ENCODE measurements at places on chromosomes 3 and 15. TPM values are rescaled to one million over a fixed set of nuclear protein-coding genes. Genes with fewer than 3 reads are reported as not detected.

Gene PYGO1
- 2.0 TPM for polyA plus RNA-seq

Gene FSD2
- not detected for polyA plus RNA-seq

Gene TAGLN3
- polyA plus RNA-seq, result 8.9 TPM

Gene BSN
- polyA plus RNA-seq, result under 0.01 TPM

Gene DUOX2
- 0.75 TPM for polyA plus RNA-seq

GRCh38 chr3:44434834-44435510, 42.5 kb downstream of the ZNF445 start:
- no peaks in the 10 kb centered on the region for H3K36me3 ChIP-seq
- H3K27ac ChIP-seq, result no peak overlapping the region
- no peaks in the 10 kb centered on the region for H3K4me1 ChIP-seq
- no peaks in the 10 kb centered on the region for H3K27me3 ChIP-seq

DNA sequence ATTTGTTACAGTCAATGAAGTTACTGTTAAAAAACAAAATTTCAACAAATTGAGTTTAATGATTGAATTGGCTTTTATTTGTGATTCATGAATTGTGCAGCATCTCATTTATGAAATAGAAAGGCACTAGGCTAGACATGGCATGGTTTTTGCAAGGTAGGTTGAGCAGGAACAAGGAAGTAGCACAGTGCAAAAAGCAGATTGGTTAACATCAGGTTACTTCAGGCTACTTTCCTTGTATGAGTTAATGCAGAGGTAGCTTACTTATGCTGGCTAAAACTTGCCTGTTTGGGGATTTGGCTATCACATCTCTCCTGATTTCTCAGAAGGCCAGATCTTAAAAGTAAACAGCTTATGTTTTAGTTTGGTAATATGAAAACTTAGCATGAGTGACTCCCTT, 23.0 kb upstream of the SV2B start:
- H3K36me3 ChIP-seq, result no peaks in the 10 kb centered on the region
- H3K27ac ChIP-seq, result no peak overlapping the region
- H3K4me3 ChIP-seq, result no peak overlapping the region

DNA sequence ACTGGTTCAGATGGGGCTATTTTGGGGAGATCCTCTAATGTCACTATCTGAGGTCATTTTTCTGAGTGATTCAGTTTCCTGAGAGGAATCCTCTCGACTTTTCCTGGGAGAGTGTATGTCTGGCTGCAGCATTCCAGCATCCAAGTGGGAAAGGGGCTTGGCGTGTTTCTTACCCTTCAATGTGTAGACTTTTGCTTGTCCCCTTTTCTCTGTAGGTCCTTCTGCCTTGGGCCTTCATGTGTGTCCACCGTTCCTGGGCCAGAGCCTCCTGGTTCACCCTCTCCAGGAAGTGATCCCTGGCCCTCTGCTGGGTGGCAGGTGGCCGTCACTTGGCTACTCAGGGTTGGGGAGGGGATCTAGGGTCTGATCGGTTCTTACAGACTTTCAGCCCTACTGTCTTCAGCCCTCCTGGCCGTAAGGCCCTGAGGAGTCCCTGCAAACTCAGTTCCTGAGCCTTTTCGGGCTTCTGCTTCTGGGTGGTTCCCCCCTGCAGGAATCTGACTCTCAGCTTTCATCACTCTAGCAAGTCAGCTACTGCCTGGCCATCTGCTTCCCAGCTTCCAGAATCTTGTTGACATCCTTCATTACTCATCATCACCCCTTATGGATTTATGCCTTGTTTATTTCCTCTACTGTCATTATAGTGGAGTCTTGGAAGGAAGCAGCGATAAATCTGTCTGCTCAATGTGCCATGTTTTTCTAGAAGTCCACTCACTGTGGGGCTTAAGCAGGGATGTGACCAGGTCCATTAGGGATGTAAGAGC, 36.5 kb downstream of the GOLGA6L10 start:
- no peaks in the 10 kb centered on the region for H3K36me3 ChIP-seq
- H3K27ac ChIP-seq, result no peak overlapping the region
- H3K4me1 ChIP-seq, result no peaks in the 10 kb centered on the region
- no peak for DNase-seq
- H3K27me3 ChIP-seq, result no peaks in the 10 kb centered on the region
- H3K4me3 ChIP-seq, result no peak overlapping the region

- no peaks in the 10 kb centered on the region for H3K36me3 ChIP-seq
- no peak overlapping the region for H3K27ac ChIP-seq
- H3K4me1 ChIP-seq, result peaks cover 14% of the 10 kb centered on the region
- no peaks in the 10 kb centered on the region for H3K27me3 ChIP-seq
- no peak for DNase-seq
These were observed 8.5 kb downstream of the FAM107A start for GRCh38 chr3:58568572-58569286.

GRCh38 chr15:46461416-46461815, 826.6 kb downstream of the SQOR start:
- H3K4me3 ChIP-seq, result no peak overlapping the region
- H3K36me3 ChIP-seq, result no peaks in the 10 kb centered on the region
- no peak for DNase-seq

DNA sequence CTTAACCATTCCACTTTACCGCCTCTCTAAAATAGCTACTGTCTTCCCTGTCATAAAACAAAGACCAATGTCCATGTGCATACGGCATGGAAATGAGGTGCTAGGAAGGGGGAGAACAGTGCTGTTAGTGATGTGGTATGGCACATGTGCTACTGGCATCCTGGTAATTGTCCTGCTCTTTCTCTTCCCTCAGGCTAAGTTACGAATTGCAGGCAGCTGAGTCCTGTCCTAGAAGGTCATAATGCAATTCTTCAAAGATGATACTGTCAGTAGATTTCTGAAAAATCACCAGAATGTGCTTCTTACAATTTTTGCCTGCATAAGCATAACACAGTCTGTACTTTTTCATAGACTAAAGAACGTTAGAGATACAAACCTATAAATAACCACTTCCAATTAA, 216.8 kb downstream of the RSL24D1 start:
- DNase-seq, result no peak
- no peaks in the 10 kb centered on the region for H3K36me3 ChIP-seq
- no peaks in the 10 kb centered on the region for H3K27me3 ChIP-seq
- no peak overlapping the region for H3K4me3 ChIP-seq
- no peaks in the 10 kb centered on the region for H3K4me1 ChIP-seq
- no peak overlapping the region for H3K27ac ChIP-seq

GRCh38 chr3:25151903-25152295, 276.2 kb upstream of the RARB start:
- H3K36me3 ChIP-seq, result no peaks in the 10 kb centered on the region
- H3K4me3 ChIP-seq, result no peak overlapping the region
- no peaks in the 10 kb centered on the region for H3K4me1 ChIP-seq
- H3K27me3 ChIP-seq, result no peaks in the 10 kb centered on the region

- no peak for DNase-seq
- H3K4me1 ChIP-seq, result peaks cover 47% of the 10 kb centered on the region
- H3K27ac ChIP-seq, result peak overlapping the region; percentile 88
- H3K36me3 ChIP-seq, result no peaks in the 10 kb centered on the region
These were observed 19.0 kb downstream of the CSPG4 start for GRCh38 chr15:75693501-75694240.

DNA sequence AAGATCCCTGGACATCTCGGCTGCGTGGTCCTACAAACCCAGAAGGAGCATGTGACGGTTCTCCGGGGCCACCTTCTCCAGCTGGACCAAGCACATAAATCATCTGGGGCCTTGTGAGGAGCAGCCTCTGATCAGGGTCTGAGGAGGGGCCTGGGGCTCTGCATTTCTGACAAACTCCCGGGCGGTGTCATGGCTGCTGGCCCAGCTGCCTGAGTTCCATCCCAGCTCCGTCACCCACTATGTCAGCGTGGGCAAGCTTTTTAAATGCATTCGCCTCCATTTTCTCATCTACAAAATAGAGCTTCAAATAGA, 126.3 kb upstream of the MEF2A start:
- H3K36me3 ChIP-seq, result no peaks in the 10 kb centered on the region
- H3K27ac ChIP-seq, result no peak overlapping the region

- DNase-seq, result no peak
- H3K27me3 ChIP-seq, result peaks cover 66% of the 10 kb centered on the region
- no peak overlapping the region for H3K4me3 ChIP-seq
- no peaks in the 10 kb centered on the region for H3K4me1 ChIP-seq
- H3K36me3 ChIP-seq, result no peaks in the 10 kb centered on the region
These were observed 34.1 kb upstream of the HES1 start for GRCh38 chr3:194101592-194102432.

DNA sequence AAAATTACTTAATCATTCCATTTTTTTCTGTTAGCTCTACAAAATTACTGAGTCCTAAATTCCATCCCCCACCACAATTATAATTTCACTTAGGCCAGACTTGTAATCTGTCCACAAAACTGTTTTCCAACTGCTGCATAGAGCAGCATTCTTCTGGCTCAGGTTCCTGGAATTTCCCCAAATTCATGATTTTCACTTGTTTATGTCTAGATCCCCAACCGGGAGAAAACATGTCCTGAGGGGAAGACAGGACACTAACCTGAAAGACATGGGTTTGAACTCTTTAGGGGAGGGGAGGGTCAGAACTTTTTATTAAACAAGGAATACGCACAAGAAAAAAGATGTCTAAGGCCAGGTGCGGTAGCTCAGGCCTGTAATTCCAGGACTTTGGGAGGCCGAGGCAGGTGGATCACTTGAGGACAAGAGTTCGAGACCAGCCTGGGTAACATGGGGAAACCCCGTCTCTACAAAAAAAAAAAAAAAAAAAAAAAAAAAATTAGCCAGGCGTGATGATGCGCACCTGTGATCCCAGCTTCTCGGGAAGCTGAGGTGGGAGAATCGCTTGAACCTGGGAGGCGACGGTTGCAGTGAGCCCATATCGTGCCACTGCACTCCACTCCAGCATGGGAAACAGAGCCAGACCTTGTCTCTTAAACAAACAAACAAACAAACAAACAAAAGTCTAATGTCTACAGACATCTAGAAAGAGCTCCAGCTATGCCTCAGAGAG, 1.5 kb downstream of the ETFA start:
- peak overlapping the region; percentile 85 for H3K27ac ChIP-seq
- H3K36me3 ChIP-seq, result no peaks in the 10 kb centered on the region
- peak overlapping the region; percentile 89 for H3K4me3 ChIP-seq
- no peaks in the 10 kb centered on the region for H3K27me3 ChIP-seq

- H3K4me1 ChIP-seq, result no peaks in the 10 kb centered on the region
- no peak overlapping the region for H3K4me3 ChIP-seq
- DNase-seq, result no peak
- no peak overlapping the region for H3K27ac ChIP-seq
- H3K36me3 ChIP-seq, result no peaks in the 10 kb centered on the region
These were observed 253.1 kb downstream of the RBMS3 start for GRCh38 chr3:29534006-29534405.

- no peak for DNase-seq
- peaks cover 11% of the 10 kb centered on the region for H3K4me1 ChIP-seq
- H3K4me3 ChIP-seq, result peak overlapping the region; percentile 88
- no peaks in the 10 kb centered on the region for H3K27me3 ChIP-seq
- H3K36me3 ChIP-seq, result peaks cover 8% of the 10 kb centered on the region
- peak overlapping the region; percentile 66 for H3K27ac ChIP-seq
These were observed 401 bp downstream of the RAMAC start for GRCh38 chr15:82986442-82986780.

- no peaks in the 10 kb centered on the region for H3K27me3 ChIP-seq
These were observed 257.7 kb upstream of the PEX5L start for GRCh38 chr3:180294282-180295027.

DNA sequence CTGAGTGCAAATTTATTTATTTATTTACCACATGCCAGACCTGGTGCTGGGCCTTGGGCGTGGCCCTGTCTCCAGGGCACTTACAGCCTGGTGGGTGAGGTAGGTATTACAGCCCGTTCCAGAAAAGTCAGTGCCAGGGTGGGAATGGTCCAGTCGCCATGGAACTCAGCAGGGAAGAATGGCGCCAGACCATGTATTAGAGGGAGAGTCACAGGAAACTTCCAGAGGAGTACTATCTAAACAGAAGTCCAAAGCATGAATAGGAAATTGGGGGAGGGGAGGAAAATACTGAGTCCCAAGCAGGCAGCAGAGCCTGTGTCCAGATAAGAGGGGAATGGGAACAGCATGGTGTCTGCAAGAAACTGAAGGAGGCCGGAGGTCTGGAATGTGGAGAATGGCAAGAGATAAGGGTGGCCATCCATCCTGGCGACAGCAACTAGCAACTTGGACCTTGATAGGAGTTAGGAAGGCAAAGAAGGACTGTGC, 27.0 kb downstream of the SH3BP5 start:
- H3K27ac ChIP-seq, result no peak overlapping the region
- no peaks in the 10 kb centered on the region for H3K36me3 ChIP-seq
- H3K4me3 ChIP-seq, result no peak overlapping the region
- no peaks in the 10 kb centered on the region for H3K27me3 ChIP-seq

DNA sequence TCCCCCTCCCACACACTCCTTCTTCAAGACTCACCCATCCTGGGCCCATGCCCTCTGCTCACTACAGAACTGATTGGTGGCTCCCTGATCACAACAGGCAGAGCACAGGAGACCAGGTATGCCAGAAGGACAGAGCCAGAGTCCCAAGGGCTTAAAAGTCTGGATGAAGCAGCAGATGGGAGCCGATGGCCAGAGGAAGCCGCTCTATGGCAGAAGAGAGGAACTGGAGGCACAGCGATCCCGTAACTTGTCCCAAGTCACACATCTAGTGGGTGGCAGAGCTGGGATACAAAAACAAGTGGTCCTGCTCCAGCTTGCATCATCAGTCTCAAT, 20.7 kb downstream of the ITGA11 start:
- no peaks in the 10 kb centered on the region for H3K36me3 ChIP-seq
- DNase-seq, result no peak
- H3K27me3 ChIP-seq, result peaks cover 14% of the 10 kb centered on the region
- H3K4me3 ChIP-seq, result no peak overlapping the region

- peaks cover 73% of the 10 kb centered on the region for H3K4me1 ChIP-seq
- no peaks in the 10 kb centered on the region for H3K27me3 ChIP-seq
- peak; percentile 73 for DNase-seq
- H3K27ac ChIP-seq, result peak overlapping the region; percentile 94
These were observed 28.4 kb downstream of the IRAK2 start for GRCh38 chr3:10192953-10193691.

- DNase-seq, result no peak
- H3K27ac ChIP-seq, result no peak overlapping the region
- H3K4me3 ChIP-seq, result no peak overlapping the region
- no peaks in the 10 kb centered on the region for H3K36me3 ChIP-seq
- H3K4me1 ChIP-seq, result no peaks in the 10 kb centered on the region
These were observed 390.4 kb downstream of the ZIC1 start for GRCh38 chr3:147799601-147800000.

GRCh38 chr3:117499189-117499870, 789.8 kb downstream of the TUSC7 start:
- DNase-seq, result no peak
- no peaks in the 10 kb centered on the region for H3K4me1 ChIP-seq
- H3K36me3 ChIP-seq, result no peaks in the 10 kb centered on the region
- no peak overlapping the region for H3K27ac ChIP-seq

GRCh38 chr3:188390343-188390718, 236.4 kb downstream of the LPP start:
- H3K4me3 ChIP-seq, result peak overlapping the region; percentile 12
- no peaks in the 10 kb centered on the region for H3K27me3 ChIP-seq
- peaks cover 33% of the 10 kb centered on the region for H3K4me1 ChIP-seq
- peak overlapping the region; percentile 92 for H3K27ac ChIP-seq

GRCh38 chr3:182983876-182984275, 3.5 kb upstream of the DCUN1D1 start:
- peaks cover 6% of the 10 kb centered on the region for H3K4me1 ChIP-seq
- H3K36me3 ChIP-seq, result no peaks in the 10 kb centered on the region
- no peaks in the 10 kb centered on the region for H3K27me3 ChIP-seq
- DNase-seq, result no peak
- H3K4me3 ChIP-seq, result no peak overlapping the region
